ENCODE measurements at places on chromosomes 7 and 10.

DNA sequence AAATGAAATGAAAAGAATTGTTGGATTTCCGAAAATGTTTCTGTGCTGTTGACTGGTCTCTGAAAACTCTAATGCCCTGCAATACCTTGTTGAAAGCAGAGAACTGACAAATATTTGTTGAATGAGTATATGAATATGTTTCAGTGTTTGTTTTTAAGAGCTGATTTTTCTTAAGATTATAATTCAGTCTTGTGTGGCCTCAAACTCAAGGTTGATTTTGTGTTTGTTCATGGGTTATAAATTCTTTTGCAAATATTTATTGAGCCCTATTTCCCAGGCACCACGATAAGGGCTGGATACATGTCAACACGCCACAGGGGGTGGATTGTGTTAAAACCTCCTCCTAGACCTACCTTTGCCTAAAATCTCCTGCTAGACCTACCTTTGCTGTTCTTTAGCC is 203.9 kb upstream of the PLPP4 start:
- no peaks in the 10 kb centered on the region for H3K4me1 ChIP-seq
- DNase-seq, result no peak
- no peaks in the 10 kb centered on the region for H3K36me3 ChIP-seq
- no peak overlapping the region for H3K27ac ChIP-seq

DNA sequence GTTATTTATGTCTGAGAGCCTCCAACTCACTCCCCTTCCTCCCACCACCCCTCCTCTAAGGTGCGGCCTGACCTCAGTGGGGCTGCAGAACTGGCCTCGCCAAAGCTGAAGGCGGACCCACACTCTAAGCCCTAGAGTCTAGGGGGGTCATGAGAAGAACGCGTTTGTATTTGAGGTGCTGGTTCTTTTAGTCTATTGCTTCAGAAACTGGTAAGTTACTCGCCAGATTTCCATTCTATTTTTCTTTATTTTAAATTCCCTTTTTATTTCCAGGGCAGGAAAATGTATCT is 357.5 kb downstream of the DNAJB6 start:
- no peak overlapping the region for H3K27ac ChIP-seq
- peaks cover 35% of the 10 kb centered on the region for H3K4me1 ChIP-seq

GRCh38 chr10:96560966-96561887 is 25.6 kb downstream of the TM9SF3 start:
- no peak overlapping the region for H3K4me3 ChIP-seq
- peak overlapping the region; percentile 24 for H3K27ac ChIP-seq
- peaks cover 32% of the 10 kb centered on the region for H3K4me1 ChIP-seq
- no peaks in the 10 kb centered on the region for H3K27me3 ChIP-seq
- peaks cover 23% of the 10 kb centered on the region for H3K36me3 ChIP-seq
- no peak for DNase-seq

- H3K4me1 ChIP-seq, result peaks cover 10% of the 10 kb centered on the region
- no peak for DNase-seq
- peaks cover 95% of the 10 kb centered on the region for H3K27me3 ChIP-seq
Observed at GRCh38 chr10:8033812-8034465, 20.5 kb upstream of the GATA3 start.

DNA sequence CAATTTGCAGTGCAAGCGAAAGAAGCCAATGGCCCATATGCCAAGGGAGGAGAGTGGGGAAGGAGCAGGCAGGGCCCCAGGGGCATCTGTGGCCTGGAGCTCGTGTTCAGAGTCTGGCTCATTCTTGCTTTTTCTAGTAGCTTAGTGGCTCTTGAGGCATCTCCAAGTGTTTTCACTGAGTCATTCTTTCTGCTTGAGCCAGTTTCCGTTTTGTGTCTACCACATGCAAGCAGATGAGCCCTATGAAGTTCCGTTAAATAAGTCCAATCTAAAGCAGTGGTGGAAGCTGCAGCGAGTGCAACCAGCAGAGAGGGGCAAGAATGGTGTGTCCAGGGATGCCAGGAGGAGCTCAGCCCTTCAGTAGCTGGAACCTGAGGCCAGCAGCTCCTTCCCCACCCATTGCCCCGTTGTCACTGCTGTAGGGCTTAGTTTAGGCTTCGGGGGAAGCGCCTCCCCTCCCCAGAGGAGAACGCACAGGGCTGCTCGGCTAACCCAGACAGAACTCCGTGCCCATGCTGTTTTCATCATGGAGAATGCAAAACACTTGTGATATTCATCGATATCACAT is 57.4 kb upstream of the EBF3 start:
- no peak overlapping the region for H3K27ac ChIP-seq
- no peak for DNase-seq
- no peaks in the 10 kb centered on the region for H3K36me3 ChIP-seq

Data from transverse colon (tissue), 4 donors.